Activated CD4-positive, alpha-beta T cell treated with anti-CD3 and anti-CD28 coated beads for 24 hours (primary cell): ENCODE measurements at places on chromosomes 7 and 10.

- DNase-seq, result no peak
Observed at GRCh38 chr7:4267341-4268039, 414.6 kb upstream of the FOXK1 start.

- DNase-seq, result no peak
Observed at GRCh38 chr7:154473360-154473759, 421.2 kb downstream of the DPP6 start.

GRCh38 chr10:72037266-72037665, 51.1 kb downstream of the SPOCK2 start:
- no peak for DNase-seq

DNA sequence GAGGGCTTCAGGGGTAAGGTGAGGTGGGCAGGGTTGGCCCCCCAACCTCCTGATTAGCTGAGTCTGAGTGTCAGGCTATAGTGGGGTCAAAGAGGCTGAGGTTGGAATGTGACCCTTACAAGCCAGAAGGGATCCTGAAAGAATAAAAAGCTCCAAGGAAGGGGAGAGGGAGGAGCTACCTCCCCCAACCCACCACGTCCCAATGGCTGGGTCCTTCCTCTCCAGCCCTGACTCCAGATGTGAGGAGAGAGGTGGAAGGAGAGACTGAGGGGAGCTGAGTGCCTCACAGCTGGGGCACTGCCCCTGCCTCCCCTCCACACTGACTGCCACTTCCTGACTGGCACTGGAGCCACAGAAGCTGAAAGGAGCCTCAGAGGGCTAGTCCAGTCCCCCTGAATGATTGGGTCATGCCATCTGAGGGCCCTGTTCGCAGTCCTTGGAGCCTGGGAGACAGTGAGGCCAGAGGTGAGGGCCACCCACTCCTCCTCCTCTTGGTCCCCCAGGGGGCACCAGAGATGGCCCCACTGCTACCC, 20.6 kb downstream of the IMPDH1 start:
- DNase-seq, result no peak

GRCh38 chr7:41792120-41792519, 89.2 kb upstream of the INHBA start:
- DNase-seq, result no peak
